ENCODE measurements at places on chromosomes 7 and 10.

- no peak for DNase-seq
These were observed 12.9 kb upstream of the TMEM26 start for GRCh38 chr10:61465901-61466632.

- no peak for DNase-seq
These were observed 70.3 kb upstream of the MXI1 start for GRCh38 chr10:110137142-110137545.

DNA sequence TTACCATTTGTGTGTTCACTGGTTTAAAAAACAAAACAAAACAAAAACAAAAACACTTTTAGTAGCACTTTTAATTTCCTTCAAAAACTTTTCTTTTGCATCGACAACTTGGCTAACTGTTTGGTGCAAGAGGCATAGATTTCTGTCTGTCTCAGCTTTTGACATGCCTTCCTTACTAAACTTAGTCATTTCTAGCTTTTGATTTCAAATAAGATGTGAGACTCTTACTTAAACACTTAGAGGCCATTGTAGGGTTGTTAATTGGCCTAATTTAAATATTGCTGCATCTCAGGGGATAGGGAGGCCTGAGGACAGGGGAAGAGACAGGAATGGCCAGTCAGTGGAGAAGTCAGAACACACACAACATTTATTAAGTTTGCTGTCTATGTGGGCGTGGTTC is 66.3 kb downstream of the AVL9 start:
- DNase-seq: no peak

DNA sequence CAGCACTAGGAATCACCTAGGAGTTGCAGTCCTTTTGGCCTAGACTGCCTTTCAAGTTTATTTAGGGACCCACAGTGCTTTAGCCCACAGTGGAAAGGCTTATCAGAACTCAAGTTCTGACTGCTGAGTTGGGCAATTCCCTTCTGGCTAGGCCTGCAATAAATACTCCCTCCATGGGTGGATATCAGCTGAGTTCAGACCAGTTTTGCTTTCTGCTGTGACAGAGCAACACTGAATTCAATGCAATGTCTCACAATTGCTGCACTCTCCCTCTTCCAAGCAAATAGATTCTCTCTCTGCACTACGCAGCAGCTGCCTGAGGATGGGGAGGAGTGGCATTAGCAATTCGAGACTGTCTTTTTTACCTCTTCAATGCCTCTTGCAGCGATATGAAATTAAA is 1153.3 kb downstream of the SORCS1 start:
- no peak for DNase-seq

GRCh38 chr10:89118091-89118490 is 89.0 kb downstream of the CH25H start:
- no peak for DNase-seq

GRCh38 chr7:37508118-37508517 is 59.5 kb upstream of the ELMO1 start:
- no peak for DNase-seq

DNA sequence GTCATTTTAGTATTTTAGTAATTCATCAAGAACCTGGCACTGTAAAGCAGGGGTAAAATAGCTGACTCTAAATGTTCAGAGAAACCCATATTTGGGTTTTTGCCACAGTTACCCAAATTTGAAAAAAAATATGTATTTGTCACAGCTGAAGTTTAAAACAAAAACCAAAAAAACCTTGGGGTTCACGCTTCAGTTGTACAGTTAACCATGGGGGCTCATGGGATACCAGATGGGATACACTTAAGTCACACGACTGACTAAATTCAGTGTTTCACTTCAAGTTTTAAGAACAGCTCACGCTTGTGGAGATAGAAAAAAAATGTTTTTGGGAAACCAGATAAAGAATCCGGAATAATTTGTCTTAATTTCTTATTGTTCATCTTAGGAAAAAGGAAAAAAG is 2.1 kb downstream of the ARL3 start:
- no peak for DNase-seq

- no peak for DNase-seq
These were observed 99.9 kb downstream of the LRRN3 start for GRCh38 chr7:111190804-111191203.

GRCh38 chr7:121261207-121261884 is 67.5 kb upstream of the WNT16 start:
- no peak for DNase-seq

DNA sequence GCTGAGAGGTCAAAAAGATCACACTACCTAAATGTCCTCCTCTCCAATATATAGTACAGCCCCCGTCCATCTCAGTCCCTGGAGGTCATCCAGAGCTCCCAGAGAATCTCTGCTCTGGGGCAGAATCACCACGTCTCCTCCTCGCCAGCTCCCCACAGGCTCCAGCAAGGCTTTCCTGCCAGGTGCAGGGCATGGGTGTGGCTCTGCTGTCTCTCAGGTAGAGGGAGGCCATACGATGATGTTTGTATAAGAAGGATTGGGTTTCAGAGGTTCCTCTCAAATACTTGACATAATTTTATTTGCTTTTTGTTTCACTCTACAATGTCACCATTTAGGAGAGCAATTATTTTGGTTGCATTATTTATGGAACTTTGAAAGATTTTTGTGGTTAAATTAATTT is 98.3 kb upstream of the PRSS58 start:
- no peak for DNase-seq

DNA sequence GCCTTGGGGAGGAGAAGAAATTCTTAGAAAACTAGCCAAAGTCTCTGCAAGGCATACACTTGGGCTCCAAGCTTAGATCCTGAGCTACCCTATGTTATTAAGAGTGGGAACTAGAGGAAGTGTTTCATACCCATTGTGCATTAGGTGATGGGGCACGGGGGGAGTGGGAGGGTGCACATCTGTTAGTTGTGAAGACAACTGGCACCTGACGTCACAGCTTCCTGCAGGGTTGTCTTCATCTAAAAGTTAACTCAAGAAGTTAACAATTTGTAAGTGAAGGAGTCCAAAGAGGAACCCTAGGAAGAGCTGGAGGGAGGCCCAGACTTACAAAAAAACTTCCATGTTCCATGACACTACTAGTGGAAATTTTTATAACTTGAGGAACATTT is 158.1 kb downstream of the ADRA2A start:
- no peak for DNase-seq

GRCh38 chr10:61471491-61471890 is 18.3 kb upstream of the TMEM26 start:
- DNase-seq: no peak

- no peak for DNase-seq
These were observed 92.8 kb upstream of the INSIG1 start for GRCh38 chr7:155204744-155205367.

- no peak for DNase-seq
These were observed 517.8 kb downstream of the GRID1 start for GRCh38 chr10:85848756-85849155.

DNA sequence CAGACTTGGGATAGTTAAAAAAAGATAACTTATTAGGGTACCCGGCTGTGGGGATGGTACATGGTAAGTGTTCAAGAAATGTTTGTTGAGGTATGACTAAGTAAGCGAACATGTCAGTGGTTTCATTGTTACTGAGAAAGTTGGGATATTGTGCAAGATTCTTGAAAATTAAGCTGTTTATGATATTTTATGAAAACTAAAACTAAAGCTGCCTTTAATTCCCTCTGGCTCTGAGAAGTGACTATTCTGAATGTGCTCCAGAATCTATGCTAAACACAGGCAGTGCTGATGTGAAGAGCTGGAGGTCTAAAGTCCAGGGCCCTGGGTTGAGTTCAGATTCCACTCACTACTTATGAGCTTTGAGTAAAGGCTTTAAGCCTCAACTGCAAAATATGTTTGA is 72.9 kb downstream of the AOAH start:
- DNase-seq: no peak

- DNase-seq: no peak
These were observed 454.6 kb upstream of the ANKRD30A start for GRCh38 chr10:36670621-36671402.

GRCh38 chr7:63899691-63900393 is 98.8 kb upstream of the ZNF722 start:
- peak; percentile 67 for DNase-seq

DNA sequence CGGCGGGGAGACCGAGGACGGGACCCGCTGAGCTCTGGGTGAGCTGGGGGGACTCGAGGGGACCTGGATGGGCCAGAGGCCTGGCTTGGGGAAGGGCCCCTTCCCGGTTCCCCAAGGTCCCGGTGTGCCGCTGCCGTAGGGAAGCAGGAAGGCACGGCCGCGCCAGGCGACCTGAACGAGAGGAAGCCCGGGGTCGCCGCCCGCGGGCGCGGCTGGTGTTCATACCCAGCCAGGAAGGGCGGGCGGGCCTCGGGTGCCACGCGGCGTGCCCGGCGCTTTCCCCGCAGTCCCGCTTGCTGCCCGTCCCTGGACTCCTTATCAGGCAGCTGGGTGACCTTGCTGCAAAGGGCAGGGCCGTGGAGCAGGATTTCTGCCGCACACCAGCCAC is 38.0 kb downstream of the ZNF777 start:
- DNase-seq: no peak

- no peak for DNase-seq
These were observed 42.2 kb upstream of the SEMA3E start for GRCh38 chr7:83691095-83691494.

DNA sequence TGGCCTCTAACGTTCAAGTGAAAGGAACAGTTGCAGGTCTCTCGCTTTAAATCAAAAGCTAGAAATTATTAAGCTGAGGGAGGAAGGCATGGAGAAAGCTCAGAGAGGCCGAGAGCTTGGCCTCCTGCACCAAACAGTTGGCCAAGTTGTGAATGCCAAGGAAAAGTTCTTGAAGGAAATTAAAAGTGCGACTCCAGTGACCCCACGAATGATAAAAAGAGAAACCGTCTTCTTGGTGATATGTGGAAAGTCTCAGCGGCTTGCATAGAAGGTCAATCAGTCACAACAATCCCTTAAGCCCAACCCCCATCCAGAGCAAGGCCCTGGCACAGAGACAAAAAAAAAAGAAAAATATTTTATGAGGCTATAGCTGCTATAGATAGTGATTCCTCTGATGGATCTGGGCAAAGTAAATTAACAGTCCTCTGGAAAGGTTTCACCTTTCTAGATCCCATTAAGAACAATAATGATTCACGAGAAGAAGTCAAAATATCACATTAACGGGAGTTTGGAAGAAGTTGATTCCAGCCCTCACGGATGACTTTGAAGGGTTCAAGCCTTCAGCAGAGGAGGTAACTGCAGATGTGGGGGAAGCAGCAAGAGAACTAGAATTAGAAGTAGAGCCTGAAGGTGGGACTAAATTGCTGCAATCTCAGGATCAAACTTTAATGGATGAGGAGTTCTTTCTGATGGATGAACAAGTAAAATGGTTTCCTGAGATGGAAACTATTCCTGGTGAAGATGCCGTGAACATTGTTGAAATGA is 42.5 kb upstream of the INPP5A start:
- no peak for DNase-seq

GRCh38 chr7:43164757-43165156 is 52.3 kb downstream of the HECW1 start:
- DNase-seq: no peak

GRCh38 chr7:33243319-33243881 is 114.0 kb downstream of the BBS9 start:
- DNase-seq: no peak

DNA sequence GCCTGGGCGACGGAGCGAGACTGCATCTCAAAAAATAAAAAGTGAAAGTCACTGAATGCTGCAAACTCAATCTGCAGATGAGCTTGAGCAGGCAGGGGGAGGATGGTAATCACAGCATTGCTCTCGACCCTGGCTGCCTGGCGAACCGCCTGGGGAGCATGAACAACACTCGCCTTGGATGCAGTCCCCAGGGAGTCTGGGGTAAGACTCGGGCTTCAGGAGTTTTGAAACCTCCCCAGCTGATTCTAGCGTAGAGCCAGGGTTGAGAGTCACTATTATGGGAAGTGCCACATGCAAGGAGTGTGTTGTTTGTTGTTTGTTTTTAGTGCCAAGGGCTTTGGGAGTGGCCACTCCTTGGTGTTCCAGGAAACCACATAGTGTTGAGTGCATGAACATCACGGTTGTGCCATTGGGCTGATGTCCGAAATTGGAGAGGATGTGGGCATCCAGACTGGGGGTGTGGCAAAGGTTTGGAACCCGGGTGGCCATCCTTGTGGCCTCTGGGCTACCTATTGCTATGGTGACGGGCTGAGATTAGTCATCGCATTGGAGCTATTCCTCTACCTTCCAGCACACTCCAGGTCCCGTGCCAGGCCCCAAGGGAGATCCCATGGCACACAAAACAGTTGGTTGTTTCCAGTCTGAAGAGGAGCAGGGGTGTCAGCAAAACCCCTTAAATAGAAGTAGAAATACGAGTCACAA is 92.6 kb downstream of the RGS10 start:
- DNase-seq: no peak

- DNase-seq: no peak
These were observed 7.4 kb downstream of the ITGB1 start for GRCh38 chr10:32950591-32951108.

GRCh38 chr10:97574374-97575126 is 2.0 kb downstream of the ANKRD2 start:
- no peak for DNase-seq

- no peak for DNase-seq
These were observed 640.0 kb downstream of the SH2D4B start for GRCh38 chr10:81177651-81178244.

GRCh38 chr7:132681951-132682350 is 105.7 kb upstream of the PLXNA4 start:
- no peak for DNase-seq

DNA sequence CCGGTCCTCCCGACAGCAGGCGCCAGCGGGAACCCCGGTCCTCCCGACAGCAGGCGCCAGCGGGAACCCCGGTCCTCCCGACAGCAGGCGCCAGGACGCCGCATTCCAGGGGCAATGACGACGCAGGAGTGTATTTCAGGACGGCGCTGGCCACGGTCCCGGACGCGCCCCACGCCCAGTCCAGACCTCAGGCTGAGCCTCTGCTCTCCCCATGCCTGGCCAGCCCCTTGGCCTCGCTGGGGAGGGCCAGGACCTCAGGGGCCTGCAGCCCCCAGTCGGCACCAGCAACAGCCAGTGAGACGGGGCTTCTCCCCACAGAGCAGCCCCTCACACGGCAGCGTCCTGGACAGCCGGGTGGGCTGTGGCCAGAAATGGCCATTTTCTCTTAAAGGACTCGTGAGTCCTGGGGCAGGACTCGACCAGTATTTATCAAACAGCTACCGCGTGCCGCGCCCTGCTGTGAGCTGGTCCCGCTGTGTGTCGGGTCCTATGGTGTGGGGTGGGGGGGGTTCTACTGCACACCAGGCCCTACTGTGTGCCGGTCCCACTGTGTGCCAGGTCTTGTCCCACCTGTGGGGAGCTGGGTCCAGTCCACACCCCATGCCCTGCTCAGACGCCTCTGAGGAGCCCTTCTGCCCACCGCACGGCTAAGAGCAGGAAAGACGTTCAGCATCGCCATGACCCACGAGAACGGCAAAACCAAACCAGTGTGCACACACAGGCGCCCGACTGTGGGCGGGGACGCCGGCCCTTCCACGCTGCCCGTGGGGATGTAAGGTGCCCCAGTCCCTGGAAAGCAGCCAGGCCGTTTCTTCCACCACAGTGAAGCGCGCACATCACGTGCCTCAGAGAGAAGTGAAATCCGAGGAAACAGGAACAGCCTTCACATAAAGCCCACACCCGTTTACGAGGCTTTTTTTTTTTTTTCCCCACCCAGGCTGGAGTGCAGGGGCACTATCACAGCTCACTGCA is 33.3 kb downstream of the GET4 start:
- no peak for DNase-seq

All from stimulated activated CD8-positive, alpha-beta memory T cell treated with anti-CD3 and anti-CD28 coated beads, Interleukin-7, amount 100 ng/mL, for 1 hour (primary cell).